ENCODE measurements at places on chromosomes 11 and 22.

DNA sequence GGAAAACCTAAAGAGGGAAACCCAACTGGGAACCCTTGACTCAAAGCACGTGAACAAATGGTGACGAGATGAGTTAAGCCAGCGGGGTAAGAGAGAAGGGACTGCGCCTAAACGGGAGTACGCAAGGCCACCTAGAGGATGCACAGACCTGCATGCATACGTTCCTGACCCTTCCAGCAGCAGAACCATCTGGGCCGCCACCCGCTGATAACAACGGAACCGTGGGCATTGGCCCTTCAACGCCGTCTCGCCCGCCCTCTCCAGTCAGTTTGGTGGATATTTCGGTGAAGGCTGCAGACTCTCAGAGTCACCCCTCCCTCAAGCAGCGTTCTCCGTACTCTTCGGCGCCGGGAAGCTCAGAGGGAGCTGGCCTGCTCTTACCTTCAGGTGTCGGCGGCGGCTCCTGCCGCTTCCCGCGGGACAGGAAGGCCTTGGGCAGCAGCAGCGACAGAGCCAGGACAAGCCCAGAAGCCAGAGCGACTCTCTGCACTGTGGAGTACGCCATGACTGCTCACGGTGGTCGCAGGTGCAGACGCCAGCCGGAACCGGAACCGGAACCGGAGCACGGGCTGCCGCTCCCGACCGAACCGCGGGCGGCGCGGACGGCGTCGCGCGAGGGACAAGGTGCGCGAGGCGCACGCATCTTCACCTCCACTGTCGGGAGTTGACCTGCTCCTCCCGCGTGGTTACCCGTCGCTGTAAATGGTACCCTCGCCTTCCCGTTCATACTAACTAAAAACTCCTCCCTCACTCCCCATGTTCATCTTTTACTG is at the start of gene RIC3:
TSS of gene RIC3 (minus strand) at position 541 of the 773 bp plus-strand sequence. CDS start at position 505, 36 bp downstream.
- no peak for DNase-seq

DNA sequence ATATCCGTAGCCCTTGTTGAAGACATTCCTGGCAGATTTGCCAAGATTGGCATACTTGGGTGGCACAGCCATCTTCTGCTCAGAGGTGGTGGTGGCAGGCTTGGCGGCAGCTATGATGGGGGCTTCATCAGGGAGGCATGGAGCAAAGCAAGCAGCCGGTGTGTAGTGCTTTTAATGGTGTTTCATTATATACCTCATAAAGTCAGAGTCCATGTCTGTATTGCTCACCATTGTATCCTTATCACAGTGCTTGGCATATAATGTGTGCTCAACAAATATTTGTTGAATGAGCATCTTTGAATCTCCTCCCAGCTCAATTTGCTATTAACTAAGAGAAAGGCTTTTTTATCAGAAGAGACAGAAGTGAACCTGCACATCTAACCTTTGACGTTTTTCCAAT is 7.8 kb upstream of the DNHD1 start:
- DNase-seq, result no peak

DNA sequence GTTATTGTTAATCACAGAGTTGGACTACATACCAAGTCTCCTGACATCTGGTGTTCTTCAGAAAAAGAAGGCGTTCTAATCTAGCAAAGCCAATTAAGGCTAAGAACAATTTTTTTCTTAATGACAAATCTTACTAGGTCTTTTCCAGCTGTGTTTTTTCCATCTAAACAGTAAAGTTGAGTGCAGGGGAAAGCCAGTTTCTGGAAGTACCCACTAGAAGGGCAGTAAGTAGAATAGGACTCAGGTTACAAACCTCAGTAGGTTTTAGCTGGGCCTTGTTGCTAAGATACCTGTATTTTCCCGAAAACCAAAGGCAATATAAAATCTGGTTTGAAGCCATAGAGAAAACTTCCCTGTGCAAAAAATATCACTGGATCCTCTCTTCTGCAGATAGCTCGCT is 351.9 kb downstream of the ETS1 start:
- DNase-seq, result no peak

DNA sequence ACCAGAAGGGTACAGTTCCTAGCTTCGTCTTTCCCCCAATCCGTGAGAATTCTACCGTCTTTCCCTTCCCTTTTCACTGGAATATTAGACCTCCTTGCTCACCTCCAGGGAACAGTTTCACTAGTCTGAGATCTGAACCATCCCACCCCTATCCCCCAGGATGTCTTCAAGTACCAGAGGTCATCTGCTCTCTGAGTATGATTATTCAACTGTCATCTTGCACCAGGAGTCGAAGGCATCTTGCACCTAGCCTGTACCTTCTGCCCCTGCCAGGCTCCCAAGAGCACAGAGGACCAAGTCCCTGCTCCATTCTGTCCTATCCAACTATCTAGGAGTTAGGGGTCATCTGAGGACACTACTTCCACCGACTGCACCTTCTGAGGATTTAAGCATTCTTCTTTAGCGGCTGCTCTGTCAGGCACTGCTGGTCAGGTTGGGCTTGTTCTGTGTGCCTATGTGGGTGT is 804 bp downstream of the ACER3 start:
- no peak for DNase-seq

- no peak for DNase-seq
These were observed 229.7 kb downstream of the FAM76B start for GRCh38 chr11:95559899-95560298.

- peak; percentile 81 for DNase-seq
These were observed 1.3 kb downstream of the SCARF2 start for GRCh38 chr22:20436307-20436767.

GRCh38 chr22:49258107-49259010 is 569.3 kb downstream of the BRD1 start:
- no peak for DNase-seq

- peak; percentile 57 for DNase-seq
These were observed 94.3 kb upstream of the BMAL1 start for GRCh38 chr11:13183094-13183825.

- no peak for DNase-seq
These were observed 13.8 kb downstream of the GAB2 start for GRCh38 chr11:78403781-78404180.

DNA sequence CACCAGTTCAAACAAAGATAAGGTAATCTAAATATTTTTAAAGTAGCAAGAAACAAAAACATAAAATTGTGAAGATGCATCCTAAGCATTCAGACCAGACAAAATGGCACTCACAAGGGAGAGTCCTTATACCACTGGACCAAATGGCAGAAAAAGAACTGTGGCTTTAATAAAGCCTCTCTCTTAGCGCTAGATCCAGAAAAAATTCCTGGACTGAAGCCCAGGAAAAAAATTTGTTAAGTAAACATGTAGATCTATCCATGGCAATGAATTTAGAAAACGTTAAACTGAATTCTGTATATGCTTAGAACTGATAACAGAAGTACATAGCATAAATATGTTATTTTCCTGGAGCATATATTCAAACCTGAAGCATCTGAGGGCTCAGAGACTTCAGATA is 11.8 kb upstream of the CD59 start:
- peak; percentile 17 for DNase-seq

DNA sequence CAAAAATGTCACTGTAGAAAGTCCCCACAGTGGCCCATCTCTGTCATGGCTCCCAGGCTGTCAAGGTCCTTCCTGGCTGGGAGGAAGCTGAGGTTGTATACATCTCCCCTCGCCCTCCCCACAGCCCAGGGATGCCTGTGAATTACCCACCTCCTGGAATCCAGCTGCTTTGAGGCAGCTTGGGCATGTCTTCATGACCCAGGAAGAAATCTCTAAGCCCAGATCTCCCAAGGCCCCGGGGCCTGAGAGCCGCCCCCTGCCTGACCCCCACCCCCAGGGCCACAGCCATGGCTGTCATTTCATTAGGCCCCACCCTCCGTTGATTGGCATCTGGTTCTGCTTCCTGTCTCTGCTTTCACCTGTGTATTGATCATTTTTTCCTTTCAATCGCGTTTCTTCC is 207.5 kb downstream of the TBC1D22A start:
- no peak for DNase-seq

DNA sequence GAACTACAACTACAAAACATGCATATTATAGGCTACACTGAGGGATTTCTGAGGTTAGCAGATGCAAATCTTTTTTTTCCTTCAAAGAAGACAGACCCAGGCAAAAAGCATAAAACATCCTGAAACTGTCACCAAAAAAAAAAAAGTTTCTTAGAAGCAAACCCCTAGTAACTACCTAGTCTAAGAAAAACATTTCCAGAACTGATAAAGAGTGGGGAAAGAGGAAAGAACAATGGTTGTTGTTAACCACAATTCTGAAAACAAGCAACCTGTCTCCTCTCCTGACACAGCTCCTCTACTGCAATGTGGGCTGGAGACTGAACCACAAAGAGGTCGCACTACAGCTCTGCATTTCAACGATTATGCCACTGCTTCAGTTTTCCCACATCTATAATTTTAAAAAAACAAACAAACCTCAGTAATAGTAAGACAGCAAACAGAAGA is 15.0 kb downstream of the DENND5A start:
- DNase-seq, result no peak

DNA sequence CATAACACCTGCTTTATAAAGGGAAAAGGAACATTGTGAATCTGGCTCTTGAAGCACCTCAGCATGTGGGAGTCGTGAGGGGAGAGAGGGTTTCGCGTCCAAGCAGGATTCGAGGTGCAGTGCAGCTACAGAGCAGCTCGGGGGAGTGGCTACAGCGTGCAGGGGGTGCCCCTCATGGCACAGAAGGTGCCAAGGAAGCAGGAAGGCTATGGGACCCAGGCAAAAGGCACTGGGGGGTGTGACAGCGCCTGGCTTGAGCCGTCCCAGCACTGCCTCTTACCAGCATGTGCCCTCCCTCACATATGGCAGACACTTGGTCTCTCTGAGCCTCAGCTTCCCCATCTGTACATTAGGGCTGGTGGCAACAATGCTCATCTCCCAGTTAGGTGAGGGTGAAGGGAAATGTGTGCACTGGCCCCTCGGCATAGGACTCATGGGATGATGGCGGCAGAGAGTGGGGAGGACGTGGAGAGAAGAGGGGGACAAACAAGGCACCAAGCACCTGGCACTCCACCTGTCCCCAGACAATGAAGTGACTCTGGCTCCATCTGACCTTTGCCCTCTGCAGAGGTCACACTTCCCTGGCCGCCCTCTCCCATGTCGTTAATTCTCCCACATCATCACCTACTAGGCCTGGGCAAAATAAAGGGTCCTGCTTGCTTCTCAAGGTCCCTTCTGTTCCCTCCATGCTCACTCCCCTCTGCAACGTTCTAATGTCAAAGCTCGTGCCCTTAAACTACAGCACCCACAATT is 10.4 kb downstream of the TNKS1BP1 start:
- DNase-seq, result no peak

DNA sequence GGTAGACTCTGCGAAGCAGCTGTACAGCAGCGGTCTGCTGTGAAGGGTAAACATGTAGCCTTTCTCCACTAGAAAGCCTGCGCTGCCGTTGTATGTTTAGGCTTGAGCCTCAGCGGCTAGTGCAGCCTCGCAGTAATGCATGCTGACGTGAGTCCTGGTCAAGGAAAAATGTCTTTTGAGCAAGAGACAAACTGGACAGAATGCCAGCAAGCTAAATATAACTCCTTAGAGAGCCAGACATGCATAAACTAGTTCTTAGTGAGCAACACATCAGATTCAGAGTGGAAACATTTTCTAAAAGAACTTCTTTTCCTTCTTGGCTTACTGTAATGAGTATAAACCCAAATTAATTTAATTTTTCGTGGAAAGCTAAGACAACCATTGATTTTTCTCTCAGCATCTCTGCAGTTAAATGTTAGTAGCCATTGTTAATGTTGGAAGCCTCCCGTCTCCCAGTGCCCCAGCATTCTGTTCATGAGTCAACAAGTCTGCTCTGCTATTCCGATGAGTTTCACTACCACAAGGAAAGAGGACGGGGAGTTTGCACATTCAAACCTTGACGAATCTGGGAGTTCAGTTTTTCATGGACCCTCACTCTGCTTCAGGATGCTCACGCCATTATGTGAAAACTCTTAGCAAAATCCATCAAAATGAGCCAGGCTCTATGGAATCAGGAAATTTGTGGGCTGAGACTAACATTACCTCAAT is 51.4 kb downstream of the JAM3 start:
- DNase-seq, result peak; percentile 81

GRCh38 chr22:41367039-41367679 is 14.6 kb upstream of the TEF start:
- DNase-seq, result peak; percentile 96

GRCh38 chr22:28435140-28435768 is 244.4 kb downstream of the TTC28 start:
- no peak for DNase-seq

DNA sequence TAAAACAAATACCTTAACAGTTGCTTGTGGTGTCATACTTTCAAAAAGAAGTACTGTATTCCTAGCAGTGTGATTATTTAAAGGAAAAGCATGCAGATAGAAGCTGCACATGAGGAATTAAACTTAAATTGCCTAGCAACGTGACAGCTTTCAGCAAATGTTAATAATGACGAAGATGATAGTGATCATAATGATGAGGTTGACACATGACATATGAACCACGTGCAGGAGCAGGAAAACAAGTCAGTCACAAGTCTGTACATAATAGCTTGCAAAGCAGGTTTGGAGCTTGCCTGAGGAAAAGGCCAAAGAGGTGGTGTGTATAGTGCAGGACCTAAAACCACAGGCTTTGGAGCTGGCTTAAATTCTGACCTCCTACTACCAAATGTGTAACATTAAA is 30.6 kb upstream of the PIK3C2A start:
- DNase-seq, result no peak

GRCh38 chr11:64747961-64748665 is 4.2 kb upstream of the RASGRP2 start:
- DNase-seq, result peak; percentile 60

DNA sequence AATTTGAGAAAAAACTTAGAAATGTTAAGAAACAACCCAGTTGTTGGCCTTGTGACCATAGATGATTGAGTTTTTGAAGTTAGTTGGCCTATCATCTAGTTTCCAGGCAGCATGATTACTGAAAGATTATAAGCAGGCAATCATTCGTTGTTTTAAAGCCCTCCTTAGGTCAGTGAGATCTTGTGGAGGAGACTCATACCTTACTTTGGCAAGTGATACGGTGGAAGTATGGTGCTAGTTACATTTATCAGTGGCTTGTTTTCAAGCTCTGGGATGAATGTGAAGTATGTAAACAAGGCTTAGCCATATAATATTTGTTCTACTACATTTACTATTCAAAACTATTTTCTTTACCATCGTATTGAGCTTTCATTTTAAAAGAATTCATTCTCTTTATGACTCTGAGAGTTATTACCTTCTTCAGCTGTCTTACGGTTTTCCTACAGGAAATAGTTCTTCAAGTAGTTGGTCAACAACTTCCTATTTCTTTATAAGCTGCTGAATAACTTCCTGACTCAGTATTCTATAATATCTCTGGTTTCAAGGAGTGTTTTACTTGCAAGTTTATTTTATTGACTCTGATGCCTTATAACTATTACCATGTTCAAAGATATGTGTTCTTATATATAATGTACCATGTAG is 7.3 kb downstream of the YAP1 start:
- DNase-seq, result peak; percentile 17

DNA sequence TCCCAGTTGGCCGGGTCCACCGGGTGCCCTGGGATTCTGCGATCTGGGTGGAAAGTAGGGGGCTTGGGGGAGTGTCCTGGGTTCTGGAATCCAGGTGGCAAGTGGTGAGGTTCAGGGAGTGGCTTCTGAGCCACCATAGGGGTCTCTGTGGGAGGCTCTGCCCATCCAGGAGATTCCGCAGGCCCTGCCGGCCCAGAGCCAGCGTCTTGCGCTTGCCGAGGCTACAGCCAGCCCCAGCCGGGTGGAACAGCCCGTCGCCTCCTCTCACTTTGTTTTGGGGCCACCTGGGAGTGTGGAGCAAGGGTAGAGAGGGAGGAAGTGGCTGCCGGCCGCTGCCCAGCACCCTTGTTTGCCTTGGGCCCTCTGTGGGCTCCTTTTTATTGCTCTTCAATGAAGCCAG is 60.6 kb upstream of the PPP6R3 start:
- no peak for DNase-seq

- no peak for DNase-seq
These were observed 747.3 kb upstream of the TENM4 start for GRCh38 chr11:80188076-80188627.
